ENCODE measurements at places on chromosomes 6 and 20. TPM values are rescaled to one million over a fixed set of nuclear protein-coding genes. Genes with fewer than 3 reads are reported as not detected.

Gene EFCAB8
- not detected for total RNA-seq

Gene SAMD3
- not detected for total RNA-seq

DNA sequence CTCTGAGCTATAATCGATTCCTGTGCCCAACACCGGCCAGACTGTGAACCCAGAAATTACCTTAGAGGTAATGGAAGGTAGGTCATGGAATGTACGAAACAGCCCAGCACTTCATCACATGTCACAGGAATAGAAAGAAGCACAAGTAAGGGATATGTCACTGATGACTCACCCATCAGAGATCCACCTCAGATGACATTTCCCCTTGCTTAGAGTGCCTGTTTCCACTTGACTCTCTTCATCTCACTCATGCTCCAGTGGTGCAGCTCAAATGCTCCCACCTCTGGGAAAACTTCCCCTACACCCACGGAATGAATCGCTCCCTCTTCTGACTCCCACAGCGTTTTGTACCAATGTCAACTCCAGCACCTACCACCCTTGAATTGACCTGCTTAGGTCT, 381.6 kb upstream of the CNR1 start:
- no peak for DNase-seq

- DNase-seq, result no peak
Observed at GRCh38 chr20:36919715-36920333, 31.7 kb downstream of the SAMHD1 start.

All from transverse colon (tissue), 4 donors.